ENCODE measurements at places on chromosomes 7 and 10.
A peak's percentile ranks its signal among the peaks of the same experiment; 100 is the strongest.

DNA sequence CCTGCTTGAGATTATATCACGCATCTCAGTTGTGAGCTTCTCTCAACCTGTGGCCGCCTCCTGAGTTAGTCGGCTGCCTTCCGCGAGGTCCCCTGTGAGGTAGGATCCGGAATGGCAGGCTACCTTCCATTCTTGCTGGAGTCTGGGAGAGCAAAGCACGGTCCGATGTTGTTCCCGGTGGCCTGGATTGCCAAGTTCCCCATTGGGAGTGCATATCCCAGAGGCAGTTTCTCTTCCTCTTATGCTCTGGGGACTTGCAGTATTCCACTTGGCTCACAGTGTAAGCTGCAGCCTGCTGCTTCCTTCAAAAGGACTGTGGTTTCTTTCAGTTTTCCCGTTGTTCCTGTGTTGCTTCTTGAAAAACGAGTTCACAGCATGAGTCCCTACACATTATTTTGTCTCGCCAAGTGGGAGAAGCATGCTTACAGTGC, 225.4 kb upstream of the ZWINT start:
- DNase-seq, result no peak

GRCh38 chr10:122142641-122143237, 128.4 kb upstream of the BTBD16 start:
- no peak for DNase-seq

- no peak for DNase-seq
These were observed 292.2 kb upstream of the NPVF start for GRCh38 chr7:25520516-25520915.

GRCh38 chr10:9268176-9268575, 1213.7 kb downstream of the GATA3 start:
- no peak for DNase-seq

DNA sequence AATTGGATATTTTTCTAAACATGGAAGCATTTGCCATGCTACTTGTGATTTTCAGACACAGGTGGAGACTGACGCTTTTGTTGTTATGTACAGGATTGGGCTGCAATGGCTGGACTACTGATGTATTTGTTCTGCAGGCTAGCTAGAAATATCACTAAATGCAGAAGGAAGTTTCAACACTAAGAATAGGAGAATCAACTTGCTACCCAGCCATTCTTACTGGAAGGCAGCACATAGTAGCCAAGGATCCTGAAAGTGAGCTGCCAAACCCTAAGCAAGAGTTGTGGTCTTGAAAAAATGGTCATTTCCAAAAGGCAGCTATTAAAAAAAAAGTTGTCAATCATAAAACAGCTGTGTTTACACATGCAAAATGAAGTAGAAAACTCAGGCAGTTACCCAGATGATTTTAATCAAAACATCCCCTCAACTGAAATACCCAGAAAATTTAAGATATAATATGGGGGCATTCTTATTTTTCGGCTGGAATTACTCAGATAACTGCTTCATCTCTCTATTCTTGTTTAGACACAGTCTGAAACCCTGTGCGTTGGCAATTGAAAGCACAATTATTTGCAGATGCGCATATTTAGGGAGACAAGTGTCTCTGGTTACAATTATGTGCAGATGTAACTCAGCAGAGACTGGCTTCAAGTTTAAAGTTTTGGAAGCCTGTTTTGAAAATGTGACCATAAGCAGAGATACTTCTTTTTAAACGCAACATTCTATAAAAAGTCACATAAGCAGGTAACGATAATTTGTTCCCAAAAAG, 31.2 kb downstream of the GFRA1 start:
- DNase-seq, result no peak

GRCh38 chr7:80699045-80699638, 60.7 kb downstream of the CD36 start:
- peak; percentile 74 for DNase-seq

- DNase-seq, result no peak
These were observed 4.2 kb downstream of the STK32C start for GRCh38 chr10:132303361-132304115.

DNA sequence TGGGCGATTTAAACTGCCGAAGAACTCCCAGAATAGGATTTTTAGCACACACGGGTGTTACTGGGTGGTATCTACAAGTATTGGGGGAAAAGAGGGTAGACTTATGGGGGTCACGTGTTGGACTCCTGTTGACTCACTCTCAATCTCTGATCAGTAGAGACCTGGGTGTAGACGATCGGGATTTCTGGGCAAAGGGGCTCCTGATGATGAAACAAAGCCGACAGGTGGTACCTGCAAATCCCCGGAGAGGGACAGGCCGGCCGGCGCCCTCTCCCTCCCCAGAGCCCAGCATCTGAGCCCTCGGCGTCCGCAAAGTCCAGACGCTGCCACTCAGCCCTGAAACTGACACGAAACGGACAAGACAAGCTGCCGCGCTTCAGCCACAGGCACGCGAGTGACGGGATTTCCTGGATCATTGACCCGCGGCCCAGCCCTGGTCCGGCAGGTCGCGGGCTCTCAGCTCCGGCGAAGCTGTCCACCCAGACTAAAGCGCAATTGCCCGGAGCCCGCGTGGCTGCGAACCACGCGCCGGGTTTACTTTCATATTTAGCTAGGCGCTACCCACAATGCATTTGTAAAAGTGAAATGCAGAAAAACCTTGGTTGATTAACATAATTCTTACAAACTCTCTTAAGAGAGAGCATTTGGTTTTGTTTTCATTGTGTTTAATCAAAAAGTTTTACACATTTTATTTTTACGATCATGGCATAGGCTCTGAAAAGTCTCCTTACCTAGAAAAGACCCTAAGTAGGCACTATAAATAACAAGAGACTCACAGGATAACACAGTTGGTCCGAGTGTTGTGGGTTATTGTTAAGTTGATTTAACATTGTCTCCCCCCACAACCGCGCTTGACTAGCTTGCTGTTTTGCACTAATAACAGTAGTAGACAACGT, 56.9 kb upstream of the EZH2 start:
- peak; percentile 60 for DNase-seq

- no peak for DNase-seq
These were observed 4.3 kb upstream of the PTPRN2 start for GRCh38 chr7:158591944-158592343.

GRCh38 chr10:86319676-86320075, 46.9 kb downstream of the GRID1 start:
- DNase-seq, result no peak

DNA sequence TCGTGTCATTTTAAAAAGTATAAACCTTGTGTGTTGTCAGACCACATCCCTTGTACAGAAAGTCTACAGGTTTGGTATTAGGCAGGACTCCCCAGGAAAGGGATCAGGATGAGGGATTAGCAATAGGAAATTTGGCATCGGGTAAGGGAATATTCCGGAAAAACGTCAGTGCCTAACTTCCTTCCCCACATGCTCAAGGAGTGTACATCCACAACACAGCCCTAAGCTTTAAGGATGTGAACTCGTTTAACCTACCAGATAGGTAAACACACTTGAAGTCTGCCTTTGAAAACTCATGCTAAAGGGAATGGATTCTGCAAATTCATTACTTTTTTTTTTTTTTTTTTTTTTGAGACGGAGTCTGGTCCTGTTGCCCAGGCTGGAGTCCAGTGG, 194.9 kb downstream of the SKIDA1 start:
- DNase-seq, result no peak

DNA sequence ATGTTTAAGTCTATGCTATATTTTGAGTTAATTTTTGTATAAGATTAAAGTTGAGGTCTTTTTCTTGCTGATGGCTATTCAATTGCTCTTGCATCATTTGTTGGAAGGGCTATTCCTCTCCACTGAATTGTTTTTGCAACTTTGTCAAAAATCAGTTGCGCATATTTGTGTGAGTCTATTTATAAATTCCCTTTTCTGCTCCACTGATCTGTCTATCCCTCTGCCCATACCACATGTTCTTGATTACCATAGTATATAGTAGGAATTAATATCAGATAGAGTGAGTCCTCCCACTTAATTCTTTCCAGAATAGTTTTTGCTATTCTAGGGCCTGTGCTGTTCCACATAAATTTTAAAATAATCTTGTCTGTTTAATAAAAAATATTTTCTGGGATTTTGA, 152.4 kb upstream of the ADCY1 start:
- DNase-seq, result no peak

DNA sequence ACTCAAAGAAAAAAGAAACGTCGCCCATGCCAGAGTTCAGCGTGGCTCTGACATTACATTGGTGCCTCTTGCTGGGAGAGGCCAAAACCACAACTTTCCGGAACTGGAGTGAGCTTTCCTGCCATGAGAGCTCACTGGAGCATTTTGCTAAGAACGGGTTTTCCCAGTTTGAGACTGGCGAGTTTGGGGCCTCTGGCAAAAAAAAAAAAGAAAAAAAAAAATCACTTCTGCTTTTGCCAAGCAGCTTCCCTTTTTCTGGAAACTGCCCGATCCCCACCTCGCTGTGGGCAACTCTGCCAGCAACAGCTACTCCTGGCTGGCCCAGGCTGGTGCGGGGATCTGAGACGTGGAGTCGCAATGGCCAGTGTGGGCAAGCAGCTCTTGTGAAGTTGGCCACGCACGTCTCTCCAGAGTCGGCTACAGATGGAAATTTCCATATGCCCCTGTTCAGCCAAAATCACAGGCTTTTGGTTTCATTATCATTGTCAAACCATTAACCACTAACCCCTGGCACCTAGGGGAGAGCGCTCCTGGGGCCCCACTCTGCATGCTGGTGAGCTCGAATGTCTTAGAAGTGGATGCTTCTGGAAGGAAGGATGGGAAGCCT, 25.7 kb downstream of the PRKAG2 start:
- DNase-seq, result no peak

DNA sequence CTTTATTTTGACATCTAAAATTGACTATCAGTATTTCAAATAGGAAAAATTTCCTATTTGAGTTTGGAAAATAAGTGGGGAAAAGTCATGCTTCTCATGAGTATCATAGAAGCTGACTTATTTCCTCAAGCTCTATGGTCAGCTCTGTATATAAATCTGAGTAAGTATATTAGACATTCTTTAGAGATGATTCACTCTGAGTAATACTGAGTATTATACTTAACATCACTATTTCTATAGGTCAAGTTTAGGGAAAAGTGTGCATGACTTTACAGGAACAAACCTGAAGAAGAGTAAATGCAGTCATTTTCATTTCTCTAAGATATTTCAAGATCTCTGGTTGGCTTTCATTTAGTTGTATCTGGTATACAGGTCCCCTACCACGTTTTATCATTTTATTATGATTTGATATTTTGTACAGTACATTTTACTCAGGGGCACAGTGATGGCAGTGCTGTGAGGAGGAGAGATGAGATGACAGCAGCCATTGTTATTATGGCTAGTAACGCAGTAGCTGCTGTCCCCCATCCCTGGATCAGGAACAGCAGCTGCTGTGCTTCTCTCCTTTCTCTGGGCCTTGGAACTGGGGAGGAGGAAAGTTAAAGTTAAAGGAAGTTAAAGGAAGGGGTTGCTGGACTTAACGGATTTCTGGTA, 15.2 kb downstream of the SND1 start:
- DNase-seq, result peak; percentile 62

GRCh38 chr7:5766321-5766761, 15.1 kb downstream of the RNF216 start:
- DNase-seq, result no peak

GRCh38 chr7:47327346-47327697, 254.6 kb downstream of the TNS3 start:
- no peak for DNase-seq

DNA sequence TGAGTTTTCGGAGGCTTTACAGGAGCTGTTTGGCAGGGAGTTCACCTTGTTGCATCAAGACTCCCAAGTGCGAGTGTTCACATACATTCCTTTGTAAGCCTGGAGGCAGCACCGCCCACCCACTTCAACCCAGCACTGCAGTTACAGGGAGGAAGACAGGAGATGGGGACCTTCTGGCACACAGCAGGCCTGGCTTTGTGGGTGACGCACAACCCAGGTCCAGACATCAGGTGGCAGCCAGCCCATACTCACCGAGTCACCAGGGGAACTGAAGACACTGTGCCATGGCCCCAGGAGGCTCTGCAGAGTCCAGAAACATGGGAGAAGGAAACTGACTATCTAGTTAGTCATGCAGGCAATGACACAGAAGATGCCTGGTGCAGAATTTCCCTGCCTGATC, 305.9 kb upstream of the RNF32 start:
- no peak for DNase-seq

DNA sequence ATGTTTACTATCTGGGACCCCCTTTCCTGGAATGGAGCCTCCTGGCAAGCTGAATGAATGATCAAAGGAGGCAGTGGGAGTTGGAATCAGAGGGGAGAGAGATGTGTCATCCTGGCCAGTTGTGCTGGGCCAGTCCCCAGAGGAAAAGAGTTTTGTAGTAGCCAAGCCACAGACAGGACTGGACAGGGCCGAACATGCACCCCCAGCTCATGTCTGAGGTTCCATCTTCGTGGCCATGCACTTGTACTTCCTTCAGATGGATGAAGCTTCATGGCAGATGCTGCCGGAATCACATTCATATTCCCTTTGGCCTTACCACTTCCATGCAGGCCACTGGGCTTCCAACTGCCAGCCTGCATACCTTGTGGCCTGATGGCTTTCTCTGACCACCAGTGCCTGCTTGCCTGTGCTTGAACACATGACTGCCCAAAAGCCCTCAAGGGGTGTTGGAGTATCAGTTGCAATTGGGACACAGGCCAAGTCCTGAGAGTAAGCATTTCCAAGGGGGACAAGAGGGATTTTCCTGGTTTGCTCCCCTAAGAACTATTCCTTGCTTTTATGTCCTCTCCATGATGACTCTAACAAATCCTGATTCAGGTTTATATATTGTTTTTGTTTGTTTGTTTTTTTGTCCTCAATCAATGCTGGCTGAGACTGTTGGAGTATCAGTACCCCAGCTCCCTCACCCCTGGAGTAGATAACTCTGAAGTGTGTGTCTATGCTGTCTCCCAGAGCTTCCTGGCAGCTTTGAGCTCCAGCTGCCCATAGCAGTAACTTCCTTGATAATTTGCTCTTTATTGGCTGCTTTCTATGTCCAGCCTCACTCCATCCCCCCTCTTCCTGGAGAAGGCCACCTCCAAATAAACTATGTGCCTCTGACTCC, 63.6 kb downstream of the TMEM130 start:
- no peak for DNase-seq

- DNase-seq, result no peak
These were observed 30.0 kb downstream of the NET1 start for GRCh38 chr10:5442065-5442989.

- no peak for DNase-seq
These were observed 1601.9 kb downstream of the REEP3 start for GRCh38 chr10:65123120-65123519.

DNA sequence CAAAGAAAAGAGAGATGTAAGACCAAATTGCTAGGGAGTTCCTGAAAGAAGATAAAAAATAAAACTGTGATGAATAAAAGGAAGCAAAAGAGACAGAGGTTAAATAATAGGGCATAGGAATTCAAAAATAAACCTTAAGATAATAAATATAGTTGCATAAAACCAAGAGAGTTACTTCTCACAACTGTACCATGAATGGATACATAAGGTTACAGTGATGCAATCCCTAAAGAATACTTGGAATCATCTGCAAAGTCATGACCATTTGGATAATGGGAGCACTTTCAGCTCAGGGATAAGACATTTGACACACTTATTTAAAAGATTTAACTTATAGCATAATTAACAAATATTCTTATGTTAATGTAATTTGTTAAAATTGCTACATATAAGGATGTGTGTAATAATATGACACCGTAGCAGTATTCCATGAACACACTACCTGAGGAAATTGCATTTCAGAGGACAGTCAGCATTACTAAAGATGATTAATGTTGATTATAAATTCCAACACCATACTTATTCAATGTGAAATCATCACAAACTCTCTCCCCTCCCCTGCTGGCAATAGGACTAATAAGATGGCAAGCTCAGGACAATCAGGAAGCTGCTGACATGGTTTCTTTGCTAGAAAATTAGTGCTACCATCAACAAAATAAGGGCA, 202.1 kb upstream of the AKR1E2 start:
- no peak for DNase-seq
